ENCODE measurements at places on chromosomes 6 and 20.

GRCh38 chr6:32945108-32945760 lies 4.4 kb upstream of the HLA-DMB start:
- DNase-seq: no peak

DNA sequence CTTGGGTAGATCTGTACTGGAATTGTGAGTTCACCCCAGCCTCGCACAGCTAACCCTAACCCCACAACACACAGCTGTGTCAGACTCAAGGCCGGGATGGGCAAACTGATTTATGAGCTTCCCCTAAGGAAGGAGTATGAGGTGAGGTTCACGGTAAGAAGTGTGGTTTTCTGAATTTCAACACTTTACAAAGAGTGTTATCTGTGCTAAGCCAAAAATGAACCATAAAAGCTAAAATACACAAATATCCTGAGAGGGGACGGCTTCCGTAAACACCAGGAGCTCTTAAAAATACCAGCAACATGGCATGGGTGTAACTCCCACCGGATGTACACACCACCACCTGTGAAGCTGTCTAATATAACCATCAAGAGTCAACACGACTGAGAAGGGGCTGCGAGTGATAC lies 101.2 kb downstream of the ATP9A start:
- DNase-seq: no peak

DNA sequence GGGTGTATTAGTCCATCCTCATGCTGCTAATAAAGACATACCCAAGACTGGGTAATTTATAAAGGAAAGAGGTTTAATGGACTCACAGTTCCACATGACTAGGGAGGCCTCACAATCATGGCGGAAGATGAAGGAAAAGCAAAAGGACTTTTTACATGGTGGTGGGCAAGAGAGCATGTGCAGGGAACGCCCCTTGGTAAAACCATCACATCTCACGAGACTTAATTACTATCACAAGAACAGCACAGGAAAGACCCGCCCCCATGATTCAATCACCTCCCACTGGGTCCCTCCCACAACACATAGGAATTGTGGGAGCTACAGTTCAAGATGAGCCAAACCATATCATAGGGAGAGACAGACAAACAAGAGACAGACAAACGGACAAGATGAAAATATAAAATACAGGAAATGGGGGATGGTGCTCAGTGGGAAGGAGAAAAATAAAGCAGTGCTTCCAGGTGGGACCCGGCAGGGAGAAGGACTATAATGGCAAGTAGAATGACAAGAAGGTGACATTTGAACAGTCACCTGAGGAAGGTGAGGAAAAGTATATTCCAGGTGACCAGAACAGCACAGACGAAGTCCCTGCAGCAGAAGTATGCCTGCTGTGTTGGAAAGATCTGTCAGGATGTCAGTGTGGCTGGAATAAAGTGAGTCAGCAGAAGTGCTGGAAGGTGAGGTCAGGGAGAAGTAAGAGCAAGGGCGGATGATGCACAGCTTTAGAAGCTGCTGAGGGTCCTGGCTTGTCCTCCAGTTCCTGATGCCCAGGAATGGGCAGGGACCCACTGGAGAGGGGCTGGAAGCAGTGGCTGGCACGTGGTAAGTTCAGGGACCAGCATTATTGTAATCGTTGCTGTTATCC lies 61.1 kb downstream of the SLC2A10 start:
- DNase-seq: no peak

GRCh38 chr6:149711711-149712110 lies 6.2 kb downstream of the LATS1 start:
- no peak for DNase-seq

DNA sequence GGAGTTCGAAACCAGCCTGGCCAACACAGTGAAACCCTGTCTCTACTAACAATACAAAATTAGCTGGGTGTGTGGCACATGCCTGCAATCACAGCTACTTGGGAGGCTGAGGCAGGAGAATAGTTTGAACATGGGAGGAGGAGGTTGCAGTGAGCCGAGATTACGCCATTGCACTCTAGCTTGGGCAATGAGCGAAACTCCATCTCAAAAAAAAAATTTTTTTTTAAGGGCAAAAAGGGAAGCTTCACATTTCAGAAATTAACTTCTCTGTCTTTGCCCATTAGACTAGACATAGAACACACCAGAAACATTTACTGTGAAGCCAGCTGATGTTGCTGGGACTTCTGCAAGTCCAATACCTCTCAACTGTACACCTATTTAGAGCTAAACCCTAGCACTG lies 90.8 kb upstream of the HDAC2 start:
- no peak for DNase-seq

- DNase-seq: no peak
Measured at GRCh38 chr6:125759959-125760457, 10.6 kb downstream of the HEY2 start.

DNA sequence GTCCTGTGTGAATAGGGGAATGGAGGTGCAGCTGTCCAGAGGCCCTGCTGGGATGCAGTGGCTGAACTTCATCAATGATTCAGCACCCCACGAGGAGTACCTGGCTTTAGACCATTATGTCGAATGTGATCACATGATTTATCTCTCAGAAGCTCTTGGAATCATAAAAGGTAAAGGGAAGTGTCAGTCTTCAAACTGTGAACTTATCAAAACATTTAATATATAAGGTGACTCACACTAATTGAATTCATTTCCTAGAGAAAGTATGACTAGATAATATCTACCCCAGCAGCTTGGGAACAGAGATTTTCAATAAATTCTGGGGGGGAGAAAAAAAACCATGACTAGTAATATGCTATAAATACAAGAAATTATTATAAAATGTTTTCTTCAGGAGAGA lies 29.5 kb downstream of the ALDH8A1 start:
- no peak for DNase-seq

GRCh38 chr6:71277926-71278600 lies 10.5 kb upstream of the OGFRL1 start:
- no peak for DNase-seq

DNA sequence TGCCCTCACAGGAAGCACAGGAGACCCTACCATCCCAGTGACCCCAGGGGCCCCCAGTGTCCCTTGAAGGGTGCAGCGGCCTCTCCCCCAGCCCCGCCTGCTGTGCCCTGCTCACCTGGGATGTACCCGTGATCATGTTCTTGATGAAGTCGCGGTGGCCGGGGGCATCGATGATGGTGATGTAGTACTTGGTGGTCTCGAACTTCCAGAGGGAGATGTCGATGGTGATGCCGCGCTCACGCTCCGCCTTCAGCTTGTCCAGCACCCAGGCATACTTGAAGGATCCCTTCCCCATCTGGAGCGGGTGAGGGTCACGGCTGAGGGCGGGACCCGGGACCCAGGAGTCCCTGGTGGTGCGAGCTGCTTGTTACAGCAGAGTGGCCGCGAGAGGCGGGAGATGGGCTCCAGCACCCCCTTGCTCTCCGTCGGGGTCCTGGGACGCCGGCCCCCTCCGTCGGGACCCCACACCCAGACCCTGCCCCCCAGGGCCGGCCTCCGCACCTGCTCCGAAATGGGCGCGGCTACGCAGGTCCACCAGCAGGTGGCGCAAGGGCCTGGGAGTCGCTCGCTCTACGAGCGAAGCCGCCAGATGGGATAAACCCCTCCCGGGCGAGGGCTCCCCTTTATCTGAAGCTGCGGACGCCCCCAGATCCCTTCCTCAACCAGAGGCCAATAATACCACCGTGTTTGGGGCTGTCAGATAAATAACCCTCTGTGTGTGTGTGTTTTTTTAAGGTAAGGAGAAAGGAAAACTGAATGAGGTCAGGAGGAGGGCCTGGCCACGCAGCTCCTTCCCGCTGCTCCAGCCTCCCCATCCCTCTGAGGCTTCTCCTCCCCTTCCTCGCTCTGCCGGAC lies 2.9 kb downstream of the EEF1A2 start:
- DNase-seq: peak; percentile 86

DNA sequence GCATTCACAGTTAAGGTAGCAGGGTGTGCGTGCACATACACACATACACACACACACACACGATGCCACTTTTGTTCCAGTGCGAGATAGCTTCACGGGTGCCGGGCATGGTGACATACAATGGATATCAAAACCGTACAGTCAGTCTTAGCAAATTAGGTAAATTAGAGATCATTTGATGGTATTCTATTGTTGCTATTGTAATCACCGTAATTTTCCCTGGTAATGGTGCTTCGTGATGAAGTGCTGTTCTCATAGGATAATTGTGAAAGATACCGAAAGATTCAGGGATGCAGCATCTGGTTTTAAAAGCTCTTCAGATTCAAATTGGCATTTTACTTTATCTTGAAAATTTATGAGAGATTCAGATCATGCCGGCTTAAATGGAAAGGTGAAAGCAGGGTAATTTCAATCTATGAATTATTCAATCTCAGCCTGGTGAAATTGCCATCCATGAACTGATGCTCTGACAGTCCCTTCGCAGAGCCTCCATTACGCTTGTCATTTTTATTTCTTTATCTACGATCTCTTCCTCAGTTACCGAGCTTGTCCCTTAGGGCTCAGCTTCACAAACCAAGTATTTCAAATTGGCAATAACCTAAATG lies 71.3 kb upstream of the SOX4 start:
- peak; percentile 51 for DNase-seq

DNA sequence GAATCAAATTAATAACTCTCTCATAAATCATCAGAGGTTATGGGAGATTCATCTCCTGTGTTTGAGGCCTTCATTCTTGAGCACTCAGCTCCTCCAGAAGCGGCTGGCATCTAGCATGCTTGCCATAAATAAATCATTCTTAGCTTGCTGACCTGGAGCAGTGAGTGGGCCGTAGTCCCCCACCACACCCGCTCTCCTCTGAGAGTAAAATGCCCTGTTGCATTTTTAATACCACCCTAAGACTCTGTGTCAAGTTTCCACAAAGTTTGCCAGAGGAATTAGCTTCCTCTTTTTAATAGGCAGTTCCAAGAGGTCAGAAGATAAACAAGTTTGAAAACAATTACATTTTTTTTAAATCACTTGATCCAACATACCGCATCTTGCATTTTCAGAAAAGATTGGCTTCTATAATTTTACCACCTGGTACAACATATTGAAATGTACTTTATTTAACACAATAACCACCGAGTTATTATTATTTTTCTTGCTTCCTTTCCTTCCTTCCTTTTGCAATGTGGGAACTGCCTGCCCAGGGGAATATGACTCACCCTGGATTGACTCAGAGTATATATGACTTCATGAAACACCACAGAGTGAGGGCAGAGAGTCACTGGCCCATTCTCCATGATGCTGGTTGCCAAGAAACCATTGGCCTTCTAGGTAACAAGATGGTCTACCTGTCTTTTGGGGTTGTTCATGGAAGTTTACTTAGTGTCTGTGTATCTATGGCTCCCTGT lies 29.4 kb upstream of the CLIC5 start:
- no peak for DNase-seq

DNA sequence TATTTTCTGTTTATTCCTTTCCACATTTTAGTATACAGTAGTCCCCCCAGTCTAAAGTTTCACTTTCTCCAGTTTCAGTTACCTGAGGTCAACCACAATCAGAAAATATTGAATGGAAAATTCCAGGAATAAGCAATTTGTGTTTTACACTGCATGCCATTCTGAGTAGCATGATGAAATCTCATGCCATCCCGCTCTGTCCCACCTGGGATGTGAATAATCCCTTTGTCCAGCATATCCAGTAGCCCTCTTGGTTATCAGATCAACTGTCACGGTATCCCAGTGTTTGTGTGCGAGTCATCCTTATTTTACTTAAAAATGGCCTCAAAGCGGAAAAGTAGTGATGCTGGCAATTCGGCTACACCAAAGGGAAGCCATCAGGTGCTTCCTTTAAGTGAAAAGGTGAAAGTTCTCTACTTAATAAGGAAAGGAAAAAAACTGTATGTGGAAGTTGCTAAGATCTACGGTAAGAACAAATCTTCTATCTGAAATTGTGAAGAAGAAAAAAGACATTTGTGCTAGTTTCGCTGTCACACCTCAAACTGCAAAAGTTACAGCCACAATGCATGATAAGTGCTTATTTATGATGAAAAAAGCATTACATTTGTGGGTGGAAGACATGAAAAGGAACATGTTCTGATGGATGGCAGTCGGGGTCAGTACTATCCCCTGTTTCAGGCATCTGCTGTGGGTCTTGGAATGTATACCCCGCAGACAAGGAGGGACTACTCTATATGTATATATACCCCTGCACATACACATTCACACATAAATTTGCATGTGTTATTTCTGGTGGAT lies 11.3 kb downstream of the NOX3 start:
- DNase-seq: no peak

DNA sequence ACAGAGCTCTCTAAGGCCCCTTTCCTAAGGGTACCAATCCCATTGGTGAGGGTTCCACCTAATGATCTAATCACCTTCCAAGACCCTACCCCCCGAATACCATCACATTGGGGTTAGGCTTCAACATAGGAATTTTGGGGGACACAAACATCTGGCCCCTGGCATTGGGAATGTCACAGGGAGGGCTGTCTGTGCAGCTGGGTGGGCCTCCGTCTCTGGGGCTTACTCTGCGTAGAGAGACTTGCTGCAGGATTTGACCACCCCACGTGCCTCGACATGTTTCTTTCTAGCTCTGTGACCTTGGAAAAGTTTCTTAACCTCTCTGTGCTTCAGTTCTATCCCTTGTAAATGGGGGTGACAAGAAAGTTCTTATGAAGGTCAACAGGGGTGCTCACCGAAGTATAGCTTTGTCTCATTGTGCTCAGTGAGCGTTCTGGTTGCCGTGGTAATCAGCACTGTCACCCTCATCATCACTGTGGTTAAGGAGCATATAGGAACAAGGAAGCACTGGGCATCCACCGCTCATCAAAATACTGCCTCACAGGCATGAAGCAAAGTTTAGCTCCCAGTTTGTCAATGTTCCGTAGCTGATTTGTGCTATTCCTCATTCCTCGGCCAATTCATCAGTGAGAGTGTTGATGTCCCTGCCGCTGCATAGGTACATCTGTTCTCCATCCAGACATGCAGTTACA lies 152.8 kb downstream of the SYCP2 start:
- DNase-seq: no peak

DNA sequence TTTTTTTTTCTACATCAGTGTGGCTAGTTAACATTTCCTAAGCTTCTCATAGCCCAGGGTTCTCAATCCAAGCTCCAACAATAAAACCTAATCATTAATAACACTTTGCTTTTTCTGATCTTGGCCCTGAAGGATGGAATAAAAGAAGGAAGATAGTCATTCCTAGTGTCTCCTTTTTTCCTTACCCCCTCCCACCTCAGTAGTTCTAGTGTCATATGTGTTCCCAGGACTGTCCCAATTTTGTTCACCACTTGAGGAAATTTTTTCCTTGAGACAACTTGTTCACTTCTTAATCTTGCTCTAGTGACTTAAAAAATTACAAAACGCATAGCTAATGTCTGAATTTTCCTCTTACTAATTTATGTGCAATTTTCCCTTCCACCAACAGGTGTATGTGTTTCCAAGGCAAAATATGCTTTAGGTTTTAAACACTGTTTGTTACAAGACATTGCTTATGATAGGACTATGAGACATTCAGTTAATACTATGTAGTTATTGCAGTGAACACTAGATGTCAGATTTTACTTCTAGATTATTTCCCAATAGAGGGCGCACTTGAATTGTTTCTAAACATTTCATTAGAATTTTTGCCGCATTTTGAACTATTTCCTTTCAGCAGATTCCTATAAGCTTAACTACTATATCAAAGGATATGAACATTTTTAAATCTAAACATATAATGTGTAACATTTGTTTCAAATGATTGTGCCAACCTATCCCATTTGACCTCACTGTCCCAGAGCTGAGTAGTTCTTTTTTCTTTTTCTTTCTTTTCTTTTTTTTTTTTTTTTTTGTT lies 18.5 kb upstream of the C6orf141 start:
- DNase-seq: peak; percentile 83
